ENCODE measurements at places on chromosomes 11 and 22.

DNA sequence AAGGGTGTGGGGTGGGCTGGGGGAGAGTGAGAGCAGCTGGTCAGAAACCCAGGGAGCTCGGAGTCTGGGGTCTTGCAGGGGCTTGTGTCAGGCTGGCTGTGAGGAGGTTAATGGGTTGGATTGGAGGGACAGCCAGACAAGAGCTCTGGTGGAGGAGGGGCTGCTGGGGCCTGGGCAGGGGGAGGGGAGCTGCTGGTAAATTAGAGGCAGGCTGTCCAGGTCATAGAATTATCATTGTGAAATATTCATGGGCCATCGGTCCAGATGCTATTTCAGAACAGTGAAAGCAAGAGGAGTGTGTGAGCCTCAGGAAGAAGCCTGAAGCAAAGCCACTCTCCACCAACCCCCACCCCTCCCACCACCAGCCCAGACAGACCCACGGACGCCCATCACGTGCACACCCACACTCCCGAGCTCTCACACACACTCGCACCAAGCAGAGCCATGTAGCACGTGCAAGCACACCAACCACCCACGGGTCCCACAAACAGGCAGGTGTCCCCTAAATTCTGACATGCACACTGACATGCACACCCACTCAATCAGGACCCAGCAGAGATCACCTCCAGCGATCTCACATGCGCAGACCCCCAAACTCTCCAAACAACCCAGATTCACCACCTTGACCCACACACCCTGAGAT is 18.8 kb downstream of the RTN4RL2 start:
- no peak for DNase-seq

DNA sequence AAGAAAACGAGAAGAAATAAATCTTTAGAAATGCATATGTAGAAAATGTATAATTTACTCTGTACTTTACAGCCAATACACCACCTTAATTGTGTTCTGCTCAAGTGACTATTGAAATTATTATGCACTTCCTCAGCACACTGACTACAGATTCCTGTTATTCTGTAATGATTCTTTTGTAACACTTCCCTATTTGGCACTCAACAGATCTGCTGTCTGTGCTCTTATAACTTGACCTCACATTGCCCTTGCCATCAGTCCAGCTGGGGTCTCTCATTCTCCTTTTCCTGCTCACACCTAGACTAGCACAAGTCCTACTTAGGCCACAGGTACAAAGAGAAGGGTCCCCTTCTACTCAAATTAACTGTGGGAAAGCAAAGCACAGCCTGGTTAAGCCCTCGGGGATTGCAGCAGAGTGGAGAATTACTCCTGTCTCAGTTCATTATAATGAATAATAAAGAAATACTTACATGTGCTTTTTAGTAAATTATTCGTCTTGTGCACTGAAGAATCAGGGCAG is 860.4 kb downstream of the OPCML start:
- no peak for DNase-seq

- no peak for DNase-seq
Observed at GRCh38 chr11:107439586-107440167, 17.9 kb downstream of the CWF19L2 start.

DNA sequence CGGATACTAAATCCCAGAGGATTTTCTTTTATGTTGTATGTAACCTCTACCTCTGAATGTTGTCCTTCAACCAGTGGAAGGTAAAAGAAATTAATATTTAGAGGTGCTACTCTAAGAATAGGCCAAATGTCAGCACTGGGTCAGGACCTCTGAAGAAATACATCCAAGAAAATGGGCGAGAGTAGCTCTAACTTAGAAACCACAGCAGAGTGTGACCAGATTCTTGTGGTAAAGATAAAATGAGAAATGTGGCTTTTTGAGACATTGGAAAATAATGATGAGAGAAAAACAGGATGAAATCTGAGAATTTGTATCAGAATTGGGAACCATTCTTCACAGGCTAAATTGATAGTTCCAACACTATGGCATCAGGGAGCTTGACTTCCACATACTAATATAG is 63.5 kb downstream of the CSTPP1 start:
- no peak for DNase-seq

- DNase-seq = no peak
Observed at GRCh38 chr11:131626788-131627187, 256.4 kb downstream of the NTM start.

GRCh38 chr11:23211221-23211620 is 350.9 kb upstream of the CCDC179 start:
- DNase-seq = no peak

GRCh38 chr22:34301569-34301968 is 381.3 kb upstream of the LARGE1 start:
- DNase-seq = no peak

DNA sequence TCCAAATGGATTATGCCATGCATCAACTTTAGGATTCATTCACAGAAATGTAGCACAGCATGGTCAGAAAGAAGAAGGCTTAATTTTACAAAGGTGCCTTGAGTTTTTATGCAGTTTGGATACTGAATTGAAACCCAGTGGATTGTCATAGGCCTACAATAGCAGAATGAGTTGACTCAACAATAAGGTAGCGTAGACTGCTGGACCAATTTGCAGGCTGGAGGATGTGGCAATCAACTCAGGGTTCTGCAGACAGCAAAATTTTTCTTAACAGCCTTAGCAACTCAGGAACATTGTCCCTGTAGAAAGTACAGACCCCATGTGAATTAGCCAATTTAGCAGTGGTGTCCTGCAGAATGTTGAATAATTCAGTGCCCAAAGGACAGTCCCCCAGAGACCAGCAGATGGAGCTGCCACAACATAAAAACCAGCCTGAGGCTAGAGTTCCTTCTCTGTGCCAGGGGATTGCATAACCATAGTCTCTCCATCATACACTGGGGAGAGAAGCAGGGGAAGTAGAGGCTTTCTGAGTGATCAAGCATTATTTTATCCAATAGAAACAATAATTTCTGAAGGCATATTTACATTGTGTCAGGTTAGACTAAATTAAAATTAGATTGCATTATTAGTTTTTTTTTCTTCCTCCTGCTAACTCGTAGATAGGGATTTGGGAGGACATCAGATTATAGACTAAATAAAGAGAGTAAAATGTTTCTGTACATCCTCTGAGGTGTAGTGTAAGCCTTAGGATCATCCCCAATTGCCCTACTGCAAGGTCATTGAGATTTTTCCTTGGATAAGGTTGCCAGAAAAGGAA is 20.3 kb upstream of the MRPL17 start:
- peak; percentile 82 for DNase-seq

- peak; percentile 69 for DNase-seq
Observed at GRCh38 chr11:77127920-77128691, at the start of gene MYO7A. Gene MYO7A, plus strand, starts transcription at chr11:77128246. Its CDS starts 2,389 bp downstream, at chr11:77130635.

DNA sequence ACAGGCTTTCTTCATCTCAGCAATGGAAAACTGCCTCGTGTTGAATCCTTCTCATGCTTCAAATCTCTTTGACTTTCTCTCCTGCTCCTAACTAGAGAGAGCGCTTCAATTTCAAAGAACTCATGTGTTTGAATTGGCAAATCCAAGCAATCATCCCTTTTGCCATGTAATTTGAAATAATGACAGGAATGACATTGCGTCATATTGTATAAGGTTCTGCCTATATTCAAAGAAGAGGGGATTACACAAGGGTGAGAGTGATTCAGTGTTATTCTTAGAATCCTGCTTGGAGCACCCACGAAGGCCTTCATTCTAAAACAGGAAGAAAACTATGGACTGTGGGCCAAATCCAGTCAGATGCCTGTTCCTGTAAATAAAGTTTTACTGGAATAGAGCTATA is 720.6 kb downstream of the JRKL start:
- no peak for DNase-seq

DNA sequence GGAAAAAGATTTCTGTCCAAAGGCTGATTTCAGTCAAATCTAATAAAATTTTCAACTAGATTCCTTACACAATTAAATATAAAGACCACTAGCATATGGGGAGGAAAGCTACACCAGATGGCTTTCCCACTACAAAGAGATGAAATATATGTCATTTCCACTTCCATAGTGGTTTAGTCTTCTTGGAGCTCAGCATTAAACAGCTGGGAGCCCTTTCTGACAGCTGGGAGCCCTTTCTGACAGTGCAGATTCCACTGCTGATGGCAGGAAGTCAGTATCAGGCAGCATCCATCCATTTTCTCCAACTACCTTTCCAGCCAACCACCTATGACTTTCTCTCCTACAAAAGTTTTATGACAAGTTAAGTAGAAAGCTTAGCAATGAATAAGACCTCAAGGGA is 177.9 kb downstream of the RRAS2 start:
- DNase-seq = no peak

GRCh38 chr22:39148727-39149535 is 3.5 kb downstream of the CBX7 start:
- no peak for DNase-seq

- no peak for DNase-seq
Observed at GRCh38 chr11:12675951-12676711, 1.9 kb downstream of the TEAD1 start.

- DNase-seq = peak; percentile 16
Observed at GRCh38 chr11:60842668-60843600, 1.0 kb downstream of the CCDC86 start.

DNA sequence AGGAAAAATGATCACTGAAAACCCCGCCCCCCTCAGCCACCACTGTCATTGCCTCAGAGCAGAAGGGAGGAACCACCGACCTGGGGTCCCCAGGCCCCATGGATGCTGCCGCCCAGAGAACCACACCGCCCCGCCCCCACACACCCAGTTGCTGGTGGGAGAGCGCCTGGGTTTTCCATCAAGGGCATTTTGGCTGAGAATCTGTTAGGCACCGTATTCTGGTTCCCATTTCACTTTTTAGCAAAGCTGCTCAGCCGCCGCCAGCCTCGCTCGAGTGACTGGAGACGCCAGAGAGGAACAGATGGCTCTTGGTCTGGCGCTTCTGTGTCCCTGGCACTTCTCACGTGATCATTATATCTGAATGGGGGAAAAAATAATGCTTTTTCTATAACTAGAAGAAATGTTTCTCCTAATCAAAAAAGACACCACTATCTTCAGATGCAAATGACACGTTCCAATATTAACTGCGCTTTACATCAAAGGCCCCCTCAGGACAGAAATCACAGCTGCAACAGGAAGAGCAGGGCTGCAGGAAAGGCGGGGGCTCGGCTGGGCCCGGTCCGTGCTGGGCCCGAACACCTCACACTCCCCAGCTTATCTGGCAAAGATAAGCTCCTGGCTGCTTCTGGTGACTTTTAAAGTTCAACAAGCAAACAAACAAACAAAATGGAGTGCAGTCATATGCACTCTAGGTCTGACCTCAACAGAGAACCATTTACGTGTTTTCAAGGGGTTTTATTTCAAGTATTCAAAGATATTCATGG is 149.8 kb downstream of the MPPED1 start:
- no peak for DNase-seq

- DNase-seq = no peak
Observed at GRCh38 chr11:70531281-70532065, 133.1 kb downstream of the CTTN start.

- DNase-seq = no peak
Observed at GRCh38 chr11:109112821-109113280, 309.1 kb upstream of the C11orf87 start.

DNA sequence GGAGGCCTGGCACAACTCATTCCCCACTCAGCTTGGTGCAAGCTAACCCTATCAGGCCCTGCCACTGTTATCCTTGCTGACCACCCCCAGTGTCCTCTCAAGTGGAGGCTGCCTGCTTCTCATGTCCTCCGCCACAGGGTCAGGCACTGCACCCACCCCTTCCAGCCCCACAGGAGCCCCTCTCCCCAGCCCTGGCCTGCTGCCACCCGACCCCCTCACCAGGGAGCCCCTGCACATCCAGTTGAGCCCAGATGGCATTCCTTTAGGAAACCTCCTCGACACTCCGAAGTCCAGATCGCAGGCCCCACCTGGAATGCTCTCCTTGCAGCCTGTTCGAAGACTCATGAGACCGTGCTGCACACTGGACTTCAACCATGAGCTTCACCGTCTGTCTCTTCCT is 28.0 kb upstream of the IL17RA start:
- DNase-seq = no peak

DNA sequence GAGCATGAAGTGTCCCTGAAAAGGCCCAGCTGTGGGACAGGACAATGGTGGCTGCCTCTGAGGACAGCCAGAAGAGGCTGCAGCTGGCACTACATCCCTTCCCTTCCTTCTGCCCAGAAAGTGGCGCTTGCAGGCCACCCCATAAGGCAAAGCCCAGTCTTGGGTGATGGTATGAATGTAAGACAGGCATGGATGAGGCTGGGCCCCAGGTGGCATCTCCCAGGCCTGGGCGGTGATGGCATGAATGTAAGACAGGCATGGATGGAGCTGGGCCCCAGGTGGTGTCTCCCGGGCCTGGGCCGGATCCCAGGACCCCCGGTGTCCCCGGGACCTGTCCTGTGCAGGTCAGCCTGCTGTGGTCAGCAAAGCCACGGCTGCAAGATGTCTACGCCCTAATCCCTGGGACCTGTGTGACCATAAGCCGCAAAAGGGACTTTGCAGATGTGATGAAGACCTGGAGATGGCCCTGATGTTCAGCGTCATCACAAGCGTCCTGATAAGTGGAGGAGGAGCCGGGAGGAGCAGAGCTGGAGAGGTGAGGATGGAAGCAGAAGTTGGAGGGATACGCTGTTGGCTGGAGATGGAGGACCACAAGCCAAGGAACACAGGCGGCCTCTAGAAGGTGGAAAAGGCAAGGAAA is 181.1 kb downstream of the CTTN start:
- DNase-seq = no peak

- DNase-seq = no peak
Observed at GRCh38 chr11:123231256-123231655, 36.2 kb upstream of the CLMP start.

DNA sequence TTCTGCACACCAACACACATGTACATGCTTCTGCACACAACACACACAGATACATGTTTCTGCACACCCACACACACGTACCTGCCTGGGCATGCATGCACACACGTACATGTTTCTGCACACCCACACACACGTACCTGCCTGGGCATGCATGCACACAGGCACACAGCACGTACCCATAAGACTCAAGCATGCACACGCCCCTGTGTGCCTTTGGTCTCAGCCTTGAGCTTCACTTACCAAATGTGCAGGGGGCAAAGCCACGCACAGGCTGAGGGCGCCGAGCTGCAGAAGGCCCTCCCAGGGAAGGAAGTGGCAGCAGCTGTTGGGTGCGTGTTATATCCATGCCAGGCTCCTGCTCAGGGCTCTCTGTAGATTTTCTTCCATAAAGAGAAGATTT is 34.7 kb upstream of the SMIM38 start:
- DNase-seq = no peak

DNA sequence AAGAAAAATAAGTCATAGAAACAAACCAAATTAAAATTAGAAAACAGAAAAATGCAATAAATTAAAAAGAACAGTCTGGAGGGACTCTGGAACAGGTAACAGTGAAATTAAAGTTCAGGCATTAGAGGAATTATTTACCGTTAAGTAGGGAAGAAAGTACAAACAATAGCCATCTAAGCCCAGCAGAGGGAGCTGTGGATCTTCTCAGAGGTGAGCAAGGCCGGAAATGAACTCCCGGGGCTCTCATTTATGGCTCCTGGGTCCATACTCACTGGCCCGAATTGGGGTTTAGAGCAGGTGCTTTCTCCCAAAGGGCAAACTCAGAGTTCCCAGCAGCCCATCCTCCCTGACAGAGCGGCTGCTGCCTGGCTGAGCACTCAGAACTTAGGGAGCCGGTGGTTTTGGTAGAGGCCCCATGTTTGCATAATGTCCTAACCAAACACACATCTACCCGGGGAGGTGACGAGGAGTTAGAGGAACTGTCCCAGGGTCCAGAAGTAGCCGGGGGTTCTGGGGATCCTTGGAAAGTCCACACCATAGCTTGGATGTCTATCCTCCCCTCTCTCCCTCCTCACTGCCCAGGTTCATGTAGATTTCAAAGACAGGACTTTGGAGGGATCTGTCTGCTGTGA is 87.8 kb upstream of the VPREB1 start:
- DNase-seq = peak; percentile 29

- DNase-seq = no peak
Observed at GRCh38 chr22:40218152-40218551, 40.4 kb downstream of the TNRC6B start.

GRCh38 chr22:33922349-33922681 is 2.0 kb upstream of the LARGE1 start:
- DNase-seq = peak; percentile 35
